ENCODE measurements at places on chromosomes 13 and 19.

- no peak overlapping the region for H3K4me3 ChIP-seq
- no peaks in the 10 kb centered on the region for H3K36me3 ChIP-seq
- DNase-seq = no peak
- no peaks in the 10 kb centered on the region for H3K4me1 ChIP-seq
- H3K27ac ChIP-seq = no peak overlapping the region
Measured at GRCh38 chr13:103236213-103236612, 170.0 kb upstream of the SLC10A2 start.

- no peaks in the 10 kb centered on the region for H3K27me3 ChIP-seq
- no peak overlapping the region for H3K27ac ChIP-seq
- no peak overlapping the region for H3K4me3 ChIP-seq
- peaks cover 12% of the 10 kb centered on the region for H3K36me3 ChIP-seq
- H3K4me1 ChIP-seq = peaks cover 23% of the 10 kb centered on the region
- DNase-seq = no peak
Measured at GRCh38 chr19:5052515-5052914, 83.6 kb downstream of the KDM4B start.

GRCh38 chr13:41944229-41944628 lies 16.7 kb downstream of the VWA8 start:
- peaks cover 15% of the 10 kb centered on the region for H3K4me1 ChIP-seq
- H3K36me3 ChIP-seq = peaks cover 35% of the 10 kb centered on the region
- DNase-seq = no peak
- peak overlapping the region; percentile 13 for H3K27ac ChIP-seq
- H3K27me3 ChIP-seq = no peaks in the 10 kb centered on the region

DNA sequence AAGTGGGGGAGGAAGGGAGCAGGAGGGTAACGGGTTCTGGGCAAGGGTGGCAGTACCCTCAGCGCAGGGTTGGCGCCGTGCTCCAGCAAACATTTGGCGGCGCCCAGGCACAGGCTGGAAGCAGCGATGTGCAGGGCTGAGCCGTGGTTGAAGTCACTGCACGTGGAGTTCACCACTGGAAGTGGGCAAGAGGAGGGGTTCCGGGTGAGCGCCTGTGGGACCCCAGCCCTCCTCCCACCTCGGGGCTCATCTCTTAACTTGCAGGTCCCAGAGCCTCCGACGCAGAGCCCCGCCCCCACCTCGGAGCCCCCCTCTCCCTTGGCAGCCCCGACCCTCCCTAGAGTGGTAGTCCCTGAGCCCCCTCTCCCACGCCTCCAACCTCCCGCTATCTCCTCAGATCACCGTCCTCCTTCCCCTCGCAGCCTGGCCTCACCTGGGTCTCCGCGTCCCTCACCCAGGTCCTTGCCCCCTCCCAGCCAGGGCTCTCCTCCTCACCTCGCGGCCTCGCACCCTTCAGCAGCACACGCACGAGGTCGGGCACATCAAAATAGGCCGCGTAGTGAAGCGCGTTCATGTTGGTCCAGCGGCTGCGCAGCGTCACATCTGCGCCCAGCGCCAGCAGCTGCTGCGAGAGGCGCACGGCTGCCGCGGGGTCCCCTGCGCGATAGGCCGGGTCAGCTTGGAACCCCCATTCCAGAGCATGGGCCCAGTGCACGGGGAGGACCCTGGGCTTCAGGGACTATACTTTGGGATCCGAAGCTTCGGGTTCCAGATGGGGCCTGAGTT lies 6.4 kb downstream of the CLIP3 start:
- H3K4me1 ChIP-seq = peaks cover 7% of the 10 kb centered on the region
- H3K27ac ChIP-seq = no peak overlapping the region
- no peak overlapping the region for H3K4me3 ChIP-seq
- peaks cover 33% of the 10 kb centered on the region for H3K36me3 ChIP-seq
- no peaks in the 10 kb centered on the region for H3K27me3 ChIP-seq

- no peak overlapping the region for H3K4me3 ChIP-seq
- no peaks in the 10 kb centered on the region for H3K36me3 ChIP-seq
- no peak for DNase-seq
- H3K27me3 ChIP-seq = no peaks in the 10 kb centered on the region
- no peak overlapping the region for H3K27ac ChIP-seq
Measured at GRCh38 chr13:104477261-104477660, 1411.0 kb upstream of the SLC10A2 start.

- peak within 1 kb of the TSS; percentile 96 for H3K27ac ChIP-seq
- H3K27me3 ChIP-seq = no peaks in the 10 kb centered on the region
- H3K4me1 ChIP-seq = peaks cover 36% of the 10 kb centered on the region
- peaks cover 14% of the 10 kb centered on the region for H3K36me3 ChIP-seq
Measured at GRCh38 chr13:114281351-114282040, at the start of gene UPF3A. UPF3A (plus strand) TSS chr13:114281601; CDS start chr13:114281640, 39 bp downstream.

DNA sequence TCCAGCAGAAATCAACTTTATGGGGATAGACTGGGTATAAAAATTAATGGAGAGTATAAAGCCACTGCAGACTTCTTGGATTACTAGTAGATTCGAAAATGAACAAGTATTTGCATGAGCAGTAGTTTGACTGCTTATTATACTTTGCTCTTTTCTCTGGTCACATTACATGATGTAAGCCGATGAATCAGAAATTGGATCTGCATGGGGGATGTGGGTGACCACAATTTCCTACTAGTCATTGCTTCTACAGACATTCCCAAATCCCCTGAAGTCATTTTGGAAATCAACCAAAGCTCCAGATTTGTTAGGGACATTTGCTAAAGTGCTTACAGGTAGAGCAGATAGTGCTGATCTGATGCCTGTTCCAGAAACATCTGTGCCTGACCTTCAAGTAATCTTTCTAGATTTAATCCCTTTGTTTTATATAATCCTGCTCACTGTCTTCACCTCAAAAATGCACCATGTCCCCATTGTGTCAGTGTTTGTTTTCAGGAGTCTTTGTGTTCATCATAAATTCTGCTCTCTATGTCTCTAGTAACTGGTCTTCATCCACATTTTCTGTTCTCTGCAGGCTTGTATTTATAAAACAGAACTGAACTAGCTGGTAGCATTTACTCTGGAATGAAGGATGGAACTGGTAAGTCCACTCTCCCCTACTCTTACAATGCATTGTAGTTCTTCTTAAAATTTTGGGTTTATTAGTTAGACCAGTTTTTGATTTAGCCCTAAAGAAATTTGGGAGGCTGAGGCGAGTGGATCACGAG lies 201.5 kb upstream of the CSNK1A1L start:
- no peaks in the 10 kb centered on the region for H3K36me3 ChIP-seq
- peaks cover 25% of the 10 kb centered on the region for H3K4me1 ChIP-seq
- H3K27ac ChIP-seq = peak overlapping the region; percentile 61
- no peaks in the 10 kb centered on the region for H3K27me3 ChIP-seq
- no peak for DNase-seq

GRCh38 chr13:80339563-80339911 lies 1.4 kb downstream of the SPRY2 start:
- no peak overlapping the region for H3K4me3 ChIP-seq
- peaks cover 19% of the 10 kb centered on the region for H3K36me3 ChIP-seq
- H3K4me1 ChIP-seq = peaks cover 40% of the 10 kb centered on the region
- no peak overlapping the region for H3K27ac ChIP-seq

GRCh38 chr13:97574926-97575325 lies 141.0 kb downstream of the RAP2A start:
- H3K4me3 ChIP-seq = no peak overlapping the region
- H3K4me1 ChIP-seq = no peaks in the 10 kb centered on the region
- no peak overlapping the region for H3K27ac ChIP-seq

DNA sequence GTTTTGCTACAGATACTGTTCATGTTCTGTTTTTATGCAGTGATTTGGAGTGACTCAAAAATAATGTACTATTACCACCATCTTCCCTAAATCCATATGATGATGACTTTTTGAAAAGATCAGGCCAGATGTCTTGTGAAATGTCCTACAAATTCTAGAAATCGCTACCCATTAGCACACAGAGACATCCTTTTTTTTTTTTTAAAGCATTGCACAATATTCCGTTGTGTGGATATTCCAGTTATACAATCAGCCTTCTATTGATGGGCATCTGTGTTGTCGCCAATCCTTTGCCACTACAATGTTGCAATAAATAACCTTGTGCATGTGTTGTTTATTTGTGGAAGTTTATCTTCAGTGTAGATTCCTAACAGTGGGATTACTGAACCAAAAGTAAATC lies 24.5 kb downstream of the ZDHHC20 start:
- H3K36me3 ChIP-seq = peaks cover 16% of the 10 kb centered on the region
- peaks cover 25% of the 10 kb centered on the region for H3K4me1 ChIP-seq
- no peak overlapping the region for H3K4me3 ChIP-seq
- peak overlapping the region; percentile 81 for H3K27ac ChIP-seq

GRCh38 chr13:33615436-33615835 lies 202.5 kb upstream of the RFC3 start:
- no peak for DNase-seq
- peaks cover 9% of the 10 kb centered on the region for H3K4me1 ChIP-seq
- no peak overlapping the region for H3K27ac ChIP-seq
- no peak overlapping the region for H3K4me3 ChIP-seq
- no peaks in the 10 kb centered on the region for H3K36me3 ChIP-seq
- H3K27me3 ChIP-seq = peaks cover 4% of the 10 kb centered on the region

GRCh38 chr19:48492925-48493717 lies 18.5 kb downstream of the LMTK3 start:
- H3K4me3 ChIP-seq = peak overlapping the region; percentile 73
- H3K36me3 ChIP-seq = no peaks in the 10 kb centered on the region
- peaks cover 39% of the 10 kb centered on the region for H3K4me1 ChIP-seq
- H3K27ac ChIP-seq = peak overlapping the region; percentile 82
